ENCODE measurements at places on chromosomes 11 and 22. TPM values are rescaled to one million over a fixed set of nuclear protein-coding genes. Genes with fewer than 3 reads are reported as not detected.

DNA sequence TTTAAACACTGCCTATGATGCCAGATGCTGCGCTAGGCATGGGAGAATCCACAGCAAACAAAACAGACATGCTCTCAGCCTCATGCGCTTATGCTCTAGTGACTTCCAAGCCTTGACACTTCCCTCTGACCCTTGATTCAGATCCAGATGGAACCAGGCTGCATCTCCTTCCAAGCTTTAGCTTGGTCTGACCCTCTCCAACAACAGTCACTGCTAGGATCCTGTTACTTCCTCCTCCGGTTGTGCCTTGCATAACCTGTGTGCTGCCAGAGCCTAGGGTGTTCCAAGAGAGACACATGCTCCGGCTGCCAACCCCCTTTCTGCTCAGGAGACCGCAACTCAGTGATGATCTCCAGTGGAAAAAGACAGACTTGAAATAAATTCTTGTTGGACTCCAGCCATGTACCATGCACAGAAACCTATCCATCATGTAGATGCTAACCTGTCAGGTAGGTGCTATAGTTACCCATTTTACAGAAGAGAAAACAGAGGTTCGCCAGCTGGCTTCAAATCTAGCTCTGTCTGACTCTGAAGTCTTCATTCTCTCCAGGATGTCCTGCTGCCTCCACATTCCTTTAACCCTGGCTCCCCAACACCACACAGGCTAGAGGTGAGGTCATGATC lies 136.3 kb upstream of the TEAD1 start:
- DNase-seq: no peak

- no peak for DNase-seq
Observed at GRCh38 chr11:73040046-73040445, 102.1 kb downstream of the FCHSD2 start.

DNA sequence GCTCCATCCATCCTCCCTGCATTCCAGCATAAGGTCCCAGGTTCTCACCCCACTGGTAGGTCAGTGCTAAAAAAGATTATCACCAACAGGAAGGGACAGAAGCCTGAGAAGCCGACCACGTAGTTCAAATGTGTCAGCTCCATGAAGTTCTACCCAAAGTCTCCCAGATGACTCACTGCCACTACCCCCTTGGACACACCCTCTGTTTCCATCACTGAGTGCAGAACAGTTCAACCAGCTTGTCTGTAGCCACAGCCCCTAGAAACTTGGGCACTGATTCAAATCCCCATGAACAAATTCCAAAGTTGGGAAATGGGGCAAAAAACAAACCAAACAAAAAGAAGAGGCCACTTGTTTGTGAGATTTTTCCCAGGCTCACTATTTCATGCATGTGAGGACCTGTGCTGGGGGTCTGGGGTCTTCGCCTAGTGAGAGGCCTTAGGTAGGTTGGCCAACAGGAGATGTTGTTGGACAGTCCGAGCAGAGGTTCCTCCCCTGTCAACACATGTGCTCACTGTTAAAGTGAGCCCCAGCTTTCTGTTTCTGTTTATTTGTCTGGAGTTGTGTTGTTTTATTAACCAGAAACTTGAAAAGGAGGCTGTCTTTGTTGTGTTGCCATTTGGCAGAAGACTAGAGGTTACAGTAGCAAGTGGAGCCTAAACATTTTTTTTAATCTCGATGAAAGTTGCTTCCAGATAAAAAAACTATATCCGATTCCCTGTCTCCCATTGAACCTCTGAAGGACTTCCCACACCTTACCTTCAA lies 24.2 kb upstream of the FLI1 start:
- no peak for DNase-seq

- no peak for DNase-seq
Observed at GRCh38 chr11:84241343-84242131, 955.4 kb upstream of the CCDC90B start.

GRCh38 chr11:90803366-90803765 lies 580.5 kb upstream of the CHORDC1 start:
- DNase-seq: no peak

GRCh38 chr11:63599211-63600122 lies 14.8 kb downstream of the PLAAT3 start:
- DNase-seq: no peak

ZNF214 gene
- 2.4 TPM for total RNA-seq

DNA sequence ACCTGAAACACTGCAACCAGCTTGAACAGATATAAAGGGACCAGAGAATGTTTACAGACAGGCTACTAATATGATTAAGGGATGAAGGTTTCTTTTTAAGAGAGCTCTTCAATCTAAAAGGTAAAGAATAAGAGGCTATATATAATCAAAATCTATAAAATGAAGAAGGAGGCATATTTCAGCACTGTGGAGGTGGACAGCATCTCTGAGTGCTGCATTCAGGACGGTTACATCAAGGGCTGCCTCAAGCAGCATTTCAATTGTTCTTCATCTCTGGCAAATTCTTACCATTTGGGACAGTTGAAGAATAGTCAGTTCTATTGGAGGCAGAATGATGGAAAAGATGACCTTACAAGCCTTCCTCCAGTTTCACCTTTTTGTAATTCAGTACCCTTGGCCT lies 139.6 kb upstream of the LMO1 start:
- DNase-seq: no peak

UQCR10 gene
- 84.6 TPM for total RNA-seq

GRCh38 chr22:50252082-50253045 lies 1.3 kb upstream of the HDAC10 start:
- DNase-seq: peak; percentile 76

GRCh38 chr11:131300439-131300717 lies 70.0 kb upstream of the NTM start:
- DNase-seq: no peak

DNA sequence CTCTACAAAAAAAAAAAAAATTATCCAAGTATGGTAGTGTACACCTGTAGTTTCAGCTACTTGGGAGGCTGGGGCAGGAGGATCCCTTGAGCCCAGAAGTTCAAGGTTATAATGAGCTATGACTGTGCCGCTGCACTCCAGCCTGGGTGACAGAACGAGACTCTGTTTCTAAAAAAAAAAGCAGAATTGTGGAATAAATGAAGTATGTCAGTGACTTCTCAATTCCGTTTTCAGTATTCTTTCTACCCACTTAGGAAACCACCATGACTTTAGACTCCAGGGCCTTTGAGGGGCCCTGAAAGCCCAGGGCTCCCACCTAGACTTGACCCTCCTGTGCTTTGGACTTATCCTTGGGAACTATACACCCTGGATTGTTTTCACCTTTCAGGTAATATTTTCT lies 6.5 kb upstream of the NUP160 start:
- DNase-seq: no peak

DNA sequence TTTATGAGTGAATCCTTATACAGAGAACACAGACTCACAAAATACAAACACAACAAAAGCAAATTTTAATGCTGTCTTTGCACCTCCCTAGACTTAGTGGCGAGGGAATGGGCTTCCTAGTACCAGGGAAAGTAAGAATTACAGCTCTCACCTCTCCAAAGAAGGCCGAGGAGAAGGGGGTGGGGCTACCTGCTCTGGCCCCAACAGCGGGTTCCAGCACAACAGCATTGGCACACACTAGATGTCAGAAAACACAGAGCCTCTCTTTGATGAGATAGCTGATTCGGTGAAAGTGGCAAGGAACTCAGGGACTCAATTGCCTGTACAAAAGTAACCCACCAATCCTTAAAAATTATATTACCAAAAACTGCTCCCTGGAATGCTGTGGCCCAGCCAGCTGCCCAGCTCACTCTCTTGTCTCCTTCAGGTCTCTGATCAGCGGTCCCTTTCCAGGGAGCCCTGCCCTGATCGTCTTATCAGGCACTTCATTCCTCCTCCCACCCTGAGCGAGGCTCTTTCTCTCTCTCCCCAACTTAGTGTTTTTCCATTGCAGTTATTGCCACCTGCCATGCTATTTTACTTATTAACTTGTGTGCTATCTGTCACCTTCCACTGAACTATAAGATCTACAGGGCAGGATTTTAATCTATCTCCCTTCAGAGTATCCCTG lies 30.7 kb downstream of the SPON1 start:
- no peak for DNase-seq

- DNase-seq: no peak
Observed at GRCh38 chr22:38448945-38449745, 5.9 kb downstream of the KCNJ4 start.

- no peak for DNase-seq
Observed at GRCh38 chr11:65498042-65498726, 661 bp upstream of the MALAT1 start.

GRCh38 chr22:40578171-40578570 lies 58.3 kb downstream of the MRTFA start:
- no peak for DNase-seq

DNA sequence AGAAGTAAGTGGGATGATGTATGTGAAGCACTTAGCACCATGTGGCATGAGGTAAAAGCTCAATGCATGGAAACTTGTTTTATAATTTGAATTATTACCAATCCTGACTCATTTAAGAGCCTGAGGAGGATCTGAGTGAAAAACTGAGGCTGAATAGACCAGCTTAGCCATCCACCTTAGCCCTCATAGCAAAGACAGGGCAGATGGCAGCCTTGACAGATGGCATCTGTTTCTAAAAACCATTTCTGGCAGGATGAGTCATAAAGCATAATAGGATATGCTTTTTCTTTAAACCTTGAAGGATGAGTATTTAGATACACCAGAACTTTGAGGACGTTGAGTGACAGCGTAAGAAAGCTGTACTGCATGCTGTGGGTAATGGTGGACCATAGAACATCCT lies 61.0 kb upstream of the NAV2 start:
- DNase-seq: no peak

DNA sequence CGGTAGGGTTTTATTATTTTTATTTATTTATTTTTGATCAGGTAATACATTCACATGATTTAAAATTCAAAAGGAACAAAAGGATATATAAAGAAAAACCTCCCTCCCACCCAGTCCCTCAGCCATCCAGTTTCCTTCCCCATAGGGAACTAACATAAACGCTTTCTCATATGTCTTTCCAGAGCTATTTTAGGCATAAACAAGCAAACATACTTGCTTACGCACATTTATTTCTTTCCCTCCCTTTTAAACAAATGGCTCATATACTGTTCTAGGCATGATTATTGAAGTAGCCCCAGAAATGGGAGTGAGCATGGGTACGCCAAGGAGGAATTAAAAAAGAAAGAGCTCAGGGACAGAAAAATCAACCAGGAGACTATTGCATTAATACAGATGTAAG lies 63.7 kb downstream of the LIF start:
- DNase-seq: no peak

RAB3IL1 gene
- 8.9 TPM for total RNA-seq

DNA sequence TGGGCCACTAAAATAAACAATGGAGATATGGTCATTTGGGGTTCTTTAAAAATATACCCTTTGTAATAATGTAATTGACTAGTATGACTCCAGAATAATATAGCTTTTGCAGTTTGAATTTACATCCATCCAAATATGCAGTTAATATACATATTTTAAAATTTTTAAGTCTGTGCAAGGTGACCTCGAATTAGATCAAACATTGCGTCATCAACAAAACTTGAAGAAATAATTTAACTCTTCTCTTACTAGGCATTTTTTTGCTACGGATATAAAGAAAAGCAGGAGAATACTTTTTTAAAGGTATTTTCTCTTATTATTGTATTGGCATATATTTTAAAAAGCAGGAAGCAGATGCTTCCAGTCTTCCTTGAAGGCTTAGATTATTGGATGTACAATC lies 10.7 kb downstream of the OR51A4 start:
- no peak for DNase-seq

MAPK12 gene
- total RNA-seq: 33.4 TPM

GRCh38 chr11:128926437-128927107 lies 16.1 kb downstream of the TP53AIP1 start:
- DNase-seq: no peak

SGSM1 gene
- total RNA-seq: 2.4 TPM
